Stimulated activated CD4-positive, alpha-beta T cell treated with anti-CD3 and anti-CD28 coated beads, Interleukin-1b, Interleukin-23, amount 100 ng/mL, for 1 hour (primary cell): ENCODE measurements at places on chromosomes 4 and X.

GRCh38 chr4:24174602-24175001, 284.8 kb upstream of the PPARGC1A start:
- DNase-seq = no peak

DNA sequence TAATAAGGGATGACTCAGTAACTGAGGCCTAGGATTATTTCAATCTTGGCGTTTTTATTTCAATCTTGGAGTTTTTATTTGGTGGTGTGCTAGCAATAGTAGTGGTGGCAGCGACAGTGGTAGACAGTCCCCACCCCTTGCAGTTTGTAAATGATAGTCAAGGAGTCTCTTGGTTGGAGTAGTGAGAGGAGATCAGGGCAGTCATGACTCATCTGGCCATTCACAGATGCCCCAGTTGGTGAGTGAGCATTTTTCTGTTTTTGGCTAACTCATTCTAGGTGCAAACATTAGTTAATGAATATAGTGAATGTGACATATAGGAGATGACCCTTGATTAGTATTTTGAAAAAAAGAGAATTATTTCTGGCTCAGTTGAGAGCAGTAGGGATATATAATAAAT, 93.5 kb upstream of the ADAD1 start:
- DNase-seq = no peak

- no peak for DNase-seq
Measured at GRCh38 chrX:45540181-45540580, 339.5 kb upstream of the DIPK2B start.

GRCh38 chrX:42385730-42386129, 392.2 kb downstream of the PPP1R2C start:
- no peak for DNase-seq

GRCh38 chrX:150047818-150048217, 109.5 kb upstream of the EOLA2 start:
- no peak for DNase-seq

- no peak for DNase-seq
Measured at GRCh38 chr4:120915336-120915735, 7.2 kb downstream of the PRDM5 start.

- DNase-seq = no peak
Measured at GRCh38 chrX:18577400-18577799, 94.5 kb downstream of the RS1 start.

DNA sequence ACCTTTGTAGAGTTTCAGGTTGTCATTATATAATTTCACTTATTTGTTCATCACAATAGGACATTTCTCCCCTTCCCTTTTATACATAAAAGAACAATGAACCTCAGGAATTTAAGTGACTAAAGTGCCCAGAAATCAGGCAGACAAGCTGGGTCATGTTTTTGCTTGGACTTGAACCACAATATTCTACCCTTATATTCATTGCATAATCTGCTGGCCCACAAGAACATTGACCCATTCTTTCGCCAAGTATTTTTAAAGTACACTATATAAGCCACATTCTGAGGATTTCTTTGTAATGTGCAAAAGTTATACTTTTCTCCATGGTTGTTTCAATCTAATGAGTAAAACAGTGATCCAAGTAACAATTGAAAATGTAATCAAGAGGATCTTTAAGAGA, 637.5 kb upstream of the SLIT2 start:
- no peak for DNase-seq

DNA sequence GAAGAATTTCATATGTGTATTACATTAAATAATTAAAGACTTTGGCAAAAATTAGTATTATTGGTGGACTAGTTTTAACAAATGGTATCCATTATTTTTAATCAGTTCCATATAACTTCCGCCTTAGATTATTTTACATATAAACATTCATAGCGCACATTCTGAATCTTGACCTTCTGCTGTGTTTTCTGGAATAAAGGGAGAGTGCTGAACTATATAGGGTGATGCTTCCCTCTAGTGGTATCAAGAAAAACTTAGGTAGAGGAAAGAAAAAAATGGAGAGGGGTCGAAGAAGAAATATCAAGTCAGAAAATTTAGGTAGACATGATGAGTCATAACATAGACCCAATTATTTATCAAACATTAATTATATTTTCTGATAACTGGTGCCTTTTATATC, 155.6 kb upstream of the PACRGL start:
- DNase-seq = no peak

DNA sequence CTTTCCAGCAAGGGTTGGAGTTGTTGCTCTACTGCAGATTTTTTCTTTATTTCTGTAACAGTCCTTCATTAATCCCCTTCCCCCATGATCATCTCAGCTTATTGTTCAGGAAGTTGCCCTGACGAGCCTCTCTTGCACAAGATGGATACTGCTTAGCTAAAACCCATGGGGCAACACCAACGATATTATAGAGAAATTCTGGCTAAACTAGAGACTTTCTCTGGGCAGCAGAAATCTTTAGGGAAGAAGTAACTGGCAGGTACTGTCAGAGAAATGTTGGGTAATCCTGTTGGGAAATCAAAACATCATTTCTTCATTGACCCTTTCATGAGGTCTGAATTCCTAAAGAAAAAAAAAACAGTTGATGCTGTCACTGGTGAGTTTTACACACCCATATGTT, 921.3 kb downstream of the NLGN4X start:
- no peak for DNase-seq

DNA sequence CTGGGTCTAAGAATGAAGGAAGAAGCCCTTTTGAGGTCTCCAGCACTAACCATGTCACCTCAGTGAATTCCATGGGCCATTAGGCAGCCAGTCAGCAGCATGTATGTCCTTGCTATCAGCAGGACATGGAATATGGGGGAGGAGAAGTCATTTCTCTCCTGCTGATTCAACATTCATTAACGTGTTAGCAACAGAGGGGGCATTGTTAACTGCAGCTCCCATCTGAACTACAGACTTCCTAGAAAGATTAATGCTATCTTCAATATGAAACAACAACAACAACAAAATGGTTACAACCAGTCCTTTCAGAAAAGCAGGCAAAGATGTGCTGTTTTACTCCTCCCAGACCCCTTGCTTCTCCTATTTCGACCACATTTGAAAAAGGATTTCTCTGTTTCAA, 120.4 kb upstream of the SLC34A2 start:
- no peak for DNase-seq

DNA sequence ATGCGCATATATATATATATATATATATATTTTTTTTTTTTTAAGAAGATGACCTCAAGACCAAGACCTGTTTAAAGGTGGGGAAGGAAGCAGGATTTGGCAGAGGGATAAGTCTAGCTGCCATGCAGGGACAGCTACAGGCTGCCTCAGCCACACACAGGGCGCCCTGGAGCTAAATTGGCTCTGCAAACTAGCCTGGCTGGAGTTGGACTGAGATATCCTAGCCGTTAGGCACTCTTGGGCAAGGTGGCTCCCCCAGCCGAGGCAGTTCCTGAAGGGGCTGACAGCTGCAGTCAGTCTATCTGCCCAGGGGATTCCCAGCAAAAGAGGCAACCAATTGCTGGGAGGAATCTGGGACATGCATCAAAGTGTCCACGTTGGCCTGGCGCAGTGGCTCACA, 21.9 kb downstream of the TRIML1 start:
- DNase-seq = no peak

DNA sequence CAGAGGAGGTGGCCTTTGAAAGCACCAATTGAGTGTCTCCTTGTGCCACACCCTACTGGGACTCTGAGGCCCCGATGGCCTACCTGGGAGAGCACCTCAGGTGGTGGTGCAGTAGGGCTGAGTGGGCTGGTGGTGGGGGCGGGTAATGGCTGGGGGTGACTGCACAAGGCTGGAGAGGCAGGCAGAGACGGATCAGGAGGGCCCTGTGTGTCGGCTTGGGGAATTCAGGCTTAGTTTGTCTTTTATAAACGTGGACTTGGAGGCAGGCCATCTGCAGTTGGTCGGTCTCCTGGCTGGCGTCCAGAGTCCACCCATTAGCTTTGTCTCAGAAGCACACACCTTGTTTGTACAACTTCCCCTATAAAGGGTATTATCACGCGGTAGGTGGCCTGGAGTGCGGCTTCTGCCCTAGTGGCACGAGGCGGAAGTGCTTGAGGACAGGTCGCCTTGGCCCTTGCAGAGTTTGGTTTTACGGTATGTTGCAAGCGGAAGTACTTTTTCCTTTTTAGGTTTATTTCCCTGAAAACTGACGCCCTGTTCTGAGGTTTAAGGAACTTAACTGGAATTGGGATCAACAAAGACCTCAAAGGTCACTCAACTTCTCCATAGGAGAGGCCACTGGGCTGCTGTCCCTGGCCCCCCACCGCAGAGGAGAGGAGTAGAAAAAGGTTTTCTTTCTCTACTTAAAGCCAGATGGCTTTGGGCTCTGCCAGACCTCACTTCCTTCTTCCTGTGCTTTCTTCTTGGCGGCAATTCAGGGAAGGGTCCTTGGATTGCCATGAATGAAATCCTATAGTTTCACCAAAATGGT, 8.0 kb downstream of the TBC1D14 start:
- no peak for DNase-seq

GRCh38 chr4:133314991-133315390, 165.9 kb downstream of the PCDH10 start:
- no peak for DNase-seq

GRCh38 chrX:152992115-152992514, 1.8 kb downstream of the PNMA5 start:
- DNase-seq = no peak

- no peak for DNase-seq
Measured at GRCh38 chrX:40933132-40933705, 152.0 kb upstream of the USP9X start.

GRCh38 chr4:157280673-157281072, 60.1 kb downstream of the GRIA2 start:
- DNase-seq = no peak

DNA sequence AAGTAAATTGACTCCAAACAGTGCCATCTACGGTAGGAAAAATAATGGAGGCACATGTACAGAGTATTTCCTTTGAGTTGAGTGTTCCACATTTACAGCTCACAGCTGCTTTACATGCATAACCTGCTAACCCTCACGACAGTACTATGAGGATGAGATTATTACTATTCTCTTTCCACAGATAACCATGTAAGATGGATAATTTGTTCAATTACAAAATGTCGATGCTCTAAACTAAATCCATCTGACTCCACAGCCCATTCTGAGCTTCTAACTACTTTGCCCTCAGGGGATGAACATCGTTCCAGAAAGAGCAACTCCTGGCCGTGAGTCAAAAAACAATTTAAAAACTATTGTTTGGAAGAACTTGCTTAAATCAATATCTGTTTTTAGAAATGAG, 330.4 kb upstream of the NWD2 start:
- no peak for DNase-seq

GRCh38 chr4:140710908-140711622, 45.1 kb downstream of the TBC1D9 start:
- no peak for DNase-seq

GRCh38 chr4:151129796-151130195, 30.4 kb downstream of the RPS3A start:
- no peak for DNase-seq

- DNase-seq = no peak
Measured at GRCh38 chr4:147157860-147158701, 212.4 kb upstream of the TTC29 start.

DNA sequence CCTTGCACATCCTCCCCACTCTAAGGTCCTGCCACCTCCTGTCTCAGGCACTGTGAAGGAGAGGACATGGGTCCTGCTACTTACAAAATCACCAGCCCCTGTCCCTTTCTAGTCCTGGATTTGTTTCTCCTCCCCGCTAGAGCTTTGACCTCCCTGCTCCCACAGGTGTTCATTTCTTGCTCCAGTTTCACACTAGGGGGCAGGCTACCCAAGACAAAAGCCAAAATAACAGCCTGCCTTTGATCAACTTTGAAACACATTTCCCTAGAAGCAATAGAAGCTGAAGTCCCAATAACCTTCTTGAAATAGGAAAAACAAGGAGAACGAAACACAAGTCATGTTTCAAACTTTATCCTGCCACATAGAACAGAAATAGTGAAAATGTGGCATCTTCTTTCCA, 164.4 kb downstream of the QDPR start:
- no peak for DNase-seq

DNA sequence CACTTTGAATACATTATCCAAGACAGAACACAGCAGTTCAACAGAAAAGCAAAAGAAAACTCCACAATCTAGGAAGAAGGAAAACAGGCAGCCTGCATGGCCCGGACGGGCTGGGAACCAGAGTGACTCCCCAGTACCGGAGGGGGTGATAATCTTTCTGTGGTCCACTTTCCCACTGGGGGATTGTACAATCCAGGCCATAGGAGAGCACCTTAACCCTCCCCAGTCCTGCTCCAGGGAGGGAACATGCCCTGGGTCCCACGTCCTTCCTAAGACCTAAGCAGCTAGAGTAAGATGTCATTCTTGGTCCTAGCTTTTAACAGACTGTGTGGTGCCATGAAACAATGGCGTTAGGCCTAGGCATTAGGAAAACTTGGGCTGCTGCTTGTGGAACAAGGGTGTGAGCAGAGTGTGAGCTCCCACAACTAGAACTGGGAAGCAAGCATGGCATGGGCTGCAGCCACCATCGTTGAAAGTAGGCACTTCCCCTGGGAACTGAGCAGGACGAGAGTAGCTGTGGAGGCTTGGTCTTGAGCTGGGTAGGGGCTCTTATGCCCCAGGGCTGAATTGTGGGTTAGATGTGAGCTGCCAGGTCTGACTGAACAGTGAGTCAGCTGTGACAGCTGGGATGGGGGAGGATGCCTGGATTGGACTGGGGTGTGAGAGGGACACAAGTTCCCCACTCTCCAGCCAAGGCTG, 42.4 kb downstream of the NAT8L start:
- no peak for DNase-seq

- DNase-seq = no peak
Measured at GRCh38 chr4:113783701-113784100, 22.2 kb upstream of the CAMK2D start.

DNA sequence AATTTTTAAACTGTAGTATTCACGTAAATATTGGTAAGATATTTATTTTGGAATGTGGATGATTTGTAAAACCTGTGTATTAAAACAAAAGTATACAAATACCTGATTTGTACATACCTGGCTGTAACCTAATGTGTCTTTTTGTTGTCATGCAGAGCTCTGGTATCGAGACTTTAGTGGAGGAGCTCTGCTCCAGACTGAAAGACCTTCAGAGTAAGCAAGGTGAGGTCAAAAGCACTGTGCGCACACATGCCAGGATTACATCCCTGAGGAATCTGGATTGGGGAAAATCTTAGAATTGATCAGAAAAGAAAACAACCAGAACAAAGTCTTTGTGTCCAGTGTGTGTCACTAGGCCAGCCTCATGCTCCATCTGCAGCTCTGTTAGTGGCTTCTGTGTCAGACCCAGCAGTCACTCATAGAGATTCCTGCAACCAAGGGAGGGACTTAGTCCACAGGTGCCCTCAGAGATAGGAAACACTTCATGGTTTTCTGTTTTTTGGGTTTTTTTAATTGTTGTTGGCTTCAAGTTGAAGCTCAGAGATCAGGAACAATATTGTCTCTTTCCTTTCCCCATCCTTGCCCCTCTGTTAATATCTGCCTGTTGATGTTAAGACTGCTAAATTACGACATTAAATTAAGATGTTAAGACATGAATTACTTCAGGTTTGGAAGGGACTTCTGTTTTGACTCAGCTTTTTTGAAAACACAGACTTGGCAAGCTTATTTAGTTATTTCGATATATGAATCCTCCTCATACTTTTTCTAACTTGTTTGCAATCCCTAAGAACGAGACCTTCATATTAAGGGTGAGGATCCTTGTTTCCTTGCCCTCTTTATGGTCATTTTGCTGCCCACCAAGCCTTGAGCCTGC, 52.4 kb upstream of the TBC1D14 start:
- no peak for DNase-seq

GRCh38 chr4:168480931-168481611, 779 bp upstream of the DDX60L start:
- DNase-seq = peak; percentile 3

- DNase-seq = no peak
Measured at GRCh38 chrX:40761762-40762161, 26.4 kb upstream of the MED14 start.

GRCh38 chrX:41313419-41313818, 20.5 kb upstream of the DDX3X start:
- no peak for DNase-seq
